ENCODE measurements at places on chromosomes 4 and X.

GRCh38 chr4:4269331-4269731, 20.6 kb downstream of the LYAR start:
- no peak for DNase-seq

GRCh38 chrX:116628464-116628863, 165.7 kb upstream of the CT83 start:
- DNase-seq: no peak

GRCh38 chr4:122341886-122342285, 36.9 kb upstream of the ADAD1 start:
- no peak for DNase-seq

DNA sequence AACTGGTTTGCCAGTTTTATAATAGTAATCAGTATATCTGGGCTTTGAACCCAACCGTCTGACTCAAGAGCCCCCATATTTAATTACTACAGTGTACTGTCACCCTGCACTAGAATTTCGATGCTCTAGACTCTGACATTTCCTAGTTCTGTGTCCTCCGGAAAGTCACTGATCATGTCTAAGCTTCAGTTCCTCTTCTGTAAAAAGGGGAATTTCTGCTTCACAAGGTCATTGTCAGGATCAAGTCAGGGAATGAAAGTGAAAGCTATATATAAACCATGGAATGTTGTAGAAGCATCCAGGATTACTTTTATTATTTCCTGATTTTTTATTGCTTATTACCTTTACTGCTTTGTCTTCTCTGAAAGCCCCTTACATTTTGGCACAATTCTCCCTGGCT, 4.0 kb upstream of the KCNIP4 start:
- DNase-seq: no peak

GRCh38 chrX:3963980-3964379, 250.5 kb upstream of the PRKX start:
- no peak for DNase-seq

DNA sequence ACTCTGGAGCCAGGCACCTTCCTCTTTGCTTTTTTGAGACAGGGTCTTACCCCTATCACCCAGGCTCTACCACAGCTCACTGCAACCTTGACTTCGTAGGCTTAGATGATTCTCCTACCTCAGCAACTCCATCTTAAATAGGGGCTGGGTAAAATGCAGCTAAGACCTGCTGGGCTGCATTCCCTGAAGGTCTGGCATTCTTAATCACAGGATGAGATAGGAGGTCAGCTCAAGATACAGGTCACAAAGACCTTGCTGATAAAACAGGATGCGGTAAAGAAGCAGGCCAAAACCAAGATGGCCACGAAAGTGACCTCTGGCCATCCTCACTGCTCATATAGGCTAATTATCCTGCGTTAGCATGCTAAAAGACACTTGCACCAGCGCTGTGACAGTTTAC, 770.8 kb upstream of the PRKX start:
- no peak for DNase-seq

- no peak for DNase-seq
Observed at GRCh38 chrX:18394477-18394876, 30.9 kb upstream of the CDKL5 start.

GRCh38 chr4:168039593-168039992, 52.7 kb upstream of the ANXA10 start:
- no peak for DNase-seq

DNA sequence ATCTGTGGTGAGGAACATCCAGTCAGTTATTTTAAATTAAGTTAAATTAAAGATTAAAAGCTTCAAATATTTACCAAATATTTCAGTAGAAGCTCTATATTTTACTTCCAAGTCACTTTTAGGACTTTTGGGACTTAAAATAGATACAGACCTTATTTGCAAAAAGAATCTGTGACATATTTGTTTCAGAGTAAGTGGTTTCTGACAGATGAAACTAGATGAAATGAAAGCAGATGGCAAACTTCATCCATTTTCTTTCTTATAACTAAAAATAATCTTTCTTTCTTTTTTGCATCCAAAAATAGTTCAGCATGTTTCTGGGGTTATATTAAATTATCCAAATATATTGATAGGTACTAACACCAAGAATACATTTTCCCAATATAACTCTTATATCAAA, 6.6 kb upstream of the UTP3 start:
- DNase-seq: no peak

DNA sequence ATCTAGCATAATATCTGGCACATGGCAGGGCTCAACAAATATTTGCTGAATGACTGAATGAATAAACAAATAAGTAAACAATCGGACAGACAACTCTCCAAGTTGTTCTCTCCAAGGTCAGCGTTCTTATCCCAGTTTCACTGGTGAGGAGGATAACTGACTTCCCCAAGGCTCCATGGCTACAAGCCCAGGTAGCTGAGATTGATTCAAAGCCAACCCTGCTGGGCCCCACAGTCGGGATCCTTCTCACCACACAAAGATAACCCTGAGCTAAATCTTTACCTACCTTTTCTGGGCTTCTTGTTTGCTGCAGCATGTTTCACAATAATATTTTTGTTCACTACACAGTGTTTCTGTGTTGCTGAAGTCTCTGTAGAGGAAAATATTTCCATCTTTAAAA, 54.9 kb downstream of the USP46 start:
- no peak for DNase-seq

- no peak for DNase-seq
Observed at GRCh38 chr4:22941688-22942375, 249.1 kb downstream of the GBA3 start.

- DNase-seq: no peak
Observed at GRCh38 chr4:154559494-154560418, 3.1 kb upstream of the FGB start.

GRCh38 chr4:177638871-177639270, 196.6 kb upstream of the AGA start:
- no peak for DNase-seq

DNA sequence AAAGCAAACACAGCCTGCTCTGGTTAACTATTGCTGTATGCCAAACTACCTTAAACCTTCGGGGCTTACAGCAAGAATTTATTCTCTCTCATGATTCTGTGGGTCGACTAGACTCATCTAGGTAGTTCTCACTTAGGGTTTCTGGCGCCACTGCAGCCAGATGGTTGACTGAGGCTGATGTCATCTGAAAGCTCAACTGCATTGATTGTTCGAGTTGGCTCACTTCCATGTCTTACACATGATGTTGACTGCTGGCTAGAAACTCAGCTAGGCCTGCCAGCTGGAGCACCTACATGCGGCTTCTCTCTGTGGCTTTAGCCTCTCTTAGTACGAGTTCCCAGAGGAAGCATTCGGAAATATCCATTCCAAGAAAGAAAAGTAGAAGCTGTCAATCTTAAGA, 103.2 kb downstream of the SRPX start:
- no peak for DNase-seq

Measured in vagina (tissue), 2 donors.